ENCODE measurements at places on chromosomes 12 and 14.

DNA sequence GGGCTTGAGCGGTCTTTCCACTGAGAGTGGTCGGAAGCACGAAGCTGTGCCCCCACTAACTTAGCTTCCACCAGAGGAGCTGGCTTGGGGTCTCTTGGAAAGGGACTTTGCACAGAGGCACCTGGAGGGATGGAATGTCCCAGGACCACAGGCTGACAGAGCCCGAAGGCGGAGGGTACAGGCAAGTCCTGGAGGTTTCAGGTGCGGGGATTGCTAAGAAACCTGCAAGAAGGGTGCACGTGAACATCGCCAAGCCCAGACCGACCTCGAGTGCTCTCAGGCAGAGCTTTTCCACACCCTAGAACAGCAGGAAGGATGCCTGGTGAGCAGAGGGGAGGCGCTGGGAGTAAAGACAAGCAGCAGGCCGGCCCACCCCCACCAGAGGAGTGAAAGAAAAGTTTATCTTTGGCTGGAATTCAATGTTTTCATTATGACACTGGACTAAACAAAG is 61.6 kb downstream of the SERPINA3 start:
- DNase-seq, result no peak

DNA sequence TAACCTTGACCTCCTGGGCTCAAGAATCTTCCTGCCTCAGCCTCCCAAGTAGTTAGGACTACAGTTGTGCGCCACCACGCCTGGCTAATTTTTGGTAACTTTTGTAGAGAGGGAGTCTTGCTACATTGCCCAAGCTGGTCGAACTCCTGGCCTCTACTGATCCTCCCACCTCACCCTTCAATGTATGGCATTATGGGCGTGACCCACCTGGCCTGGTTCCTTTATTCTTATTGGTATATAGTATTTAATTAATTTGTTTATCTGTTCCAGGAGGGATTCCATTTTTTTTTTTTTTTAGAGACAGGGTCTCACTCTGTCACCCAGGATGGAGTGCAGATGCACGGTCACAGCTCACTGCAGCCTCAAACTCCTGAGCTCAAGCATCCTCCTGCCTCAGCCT is 40.9 kb upstream of the EAPP start:
- no peak for DNase-seq

- peak; percentile 73 for DNase-seq
Observed at GRCh38 chr12:124720004-124720680, 143.5 kb downstream of the SCARB1 start.

- DNase-seq, result no peak
Observed at GRCh38 chr14:88333036-88333435, 10.0 kb upstream of the KCNK10 start.

DNA sequence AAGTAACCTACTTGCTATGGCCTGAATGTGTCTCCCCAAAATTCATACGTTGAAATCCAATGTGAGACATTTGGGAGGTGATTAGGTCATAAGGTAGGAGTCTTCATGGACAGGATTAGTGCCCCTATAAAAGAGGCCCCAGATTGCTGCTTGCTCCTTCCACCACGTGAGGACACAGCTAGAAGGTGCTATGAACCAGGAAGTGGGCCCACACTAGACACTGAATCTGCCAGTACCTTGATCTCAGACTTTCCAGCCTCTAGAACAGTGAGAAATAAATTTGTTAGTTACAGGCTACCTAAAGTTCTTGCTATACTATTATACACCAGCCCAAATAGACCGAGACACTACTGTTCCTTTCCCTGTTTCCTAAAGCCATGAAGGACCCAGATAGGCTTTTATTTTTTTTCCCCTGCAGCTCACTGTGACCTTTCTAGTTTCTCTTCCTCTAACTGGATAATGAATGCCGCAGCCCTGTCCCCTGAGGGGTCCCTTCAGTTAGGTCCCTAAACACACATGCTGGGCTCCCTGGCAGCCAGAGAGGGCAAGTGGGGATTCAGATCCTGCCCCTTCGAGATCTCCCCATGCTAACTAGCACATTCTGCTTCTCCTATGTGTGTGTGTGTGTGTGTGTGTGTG is 19.3 kb downstream of the SLC25A3 start:
- no peak for DNase-seq

DNA sequence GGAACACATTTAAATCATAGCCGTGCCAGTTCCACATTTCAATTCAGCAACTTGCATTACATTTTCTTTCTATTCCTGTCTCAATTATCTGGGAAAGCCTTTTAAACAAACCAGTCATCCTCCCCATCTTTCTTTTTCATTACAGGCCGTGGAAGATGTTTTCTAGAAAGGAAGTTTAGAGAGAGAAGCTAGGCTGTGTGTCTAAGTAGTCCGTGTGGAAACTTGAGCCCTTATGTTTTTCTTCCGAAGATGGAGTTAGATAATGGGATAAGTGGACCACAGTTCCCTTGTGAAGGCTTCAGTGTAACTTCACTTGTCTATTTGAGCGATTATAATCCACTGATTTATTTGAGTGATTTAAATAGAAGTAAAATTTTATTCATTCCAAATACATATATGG is 12.4 kb upstream of the PPM1H start:
- no peak for DNase-seq

DNA sequence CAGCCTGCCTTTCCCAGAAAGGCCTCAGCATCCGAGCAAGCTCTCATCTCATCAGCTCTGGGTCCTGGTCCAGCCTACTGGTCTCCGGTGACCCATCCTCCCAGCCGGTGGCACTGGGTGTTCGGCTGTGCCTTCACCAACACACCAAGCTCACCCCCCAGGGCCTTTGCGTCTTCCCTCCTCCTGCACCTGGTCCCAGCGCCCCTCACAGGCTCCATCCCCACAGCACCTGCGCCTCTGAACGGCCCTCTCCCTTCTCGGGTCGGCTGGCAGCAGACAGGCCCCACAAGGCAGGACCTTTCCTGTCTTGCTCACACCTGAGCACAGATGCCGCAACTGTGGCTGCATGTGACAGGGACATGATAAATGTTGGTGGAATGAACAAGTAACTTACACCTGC is 13.1 kb downstream of the P2RX2 start:
- DNase-seq, result no peak

DNA sequence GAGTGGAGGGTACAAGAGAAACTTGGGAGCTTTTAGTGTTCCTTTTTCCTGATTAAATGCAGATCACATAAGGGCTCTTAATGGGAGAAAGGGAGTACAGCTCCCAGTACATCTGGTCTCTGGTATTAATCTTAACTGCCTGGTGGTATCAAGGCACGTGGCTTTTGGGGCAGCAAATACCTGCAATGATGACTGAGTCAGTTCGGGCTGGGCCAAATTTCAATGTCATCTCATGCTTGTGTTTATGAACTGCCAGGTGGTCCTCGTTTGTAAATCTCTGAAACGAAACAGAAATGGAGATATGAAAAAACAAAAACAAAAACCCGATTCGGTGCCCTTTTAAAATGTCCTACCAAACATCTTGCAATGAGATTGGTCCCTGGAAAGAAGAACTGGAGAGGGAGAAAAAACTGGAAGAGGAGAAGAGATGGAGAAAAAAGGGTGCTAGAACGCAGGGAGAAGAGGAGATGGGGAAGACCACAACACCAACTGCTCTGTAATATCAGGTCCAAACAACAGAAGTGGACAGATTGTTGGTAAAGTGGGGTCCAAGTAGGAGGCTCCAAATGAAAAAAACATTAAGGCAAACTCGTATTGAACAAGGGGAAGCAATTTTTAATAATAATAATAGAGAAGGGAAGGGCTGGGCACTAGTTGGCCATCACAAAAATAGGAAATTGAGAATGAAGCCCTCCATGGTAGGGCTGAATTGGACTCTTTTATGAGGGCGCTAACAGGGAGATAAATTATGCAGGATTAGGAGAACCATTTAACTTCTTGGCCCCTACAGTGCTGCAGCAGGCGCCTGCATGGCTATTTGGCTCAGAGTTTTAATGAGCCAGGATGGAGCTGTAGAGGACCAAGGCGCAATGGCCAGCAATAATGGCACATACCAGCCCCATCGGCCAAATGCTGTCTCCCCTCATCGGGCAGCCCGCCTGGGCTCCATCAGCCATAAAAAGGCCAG is 45.4 kb upstream of the NPFF start:
- no peak for DNase-seq

DNA sequence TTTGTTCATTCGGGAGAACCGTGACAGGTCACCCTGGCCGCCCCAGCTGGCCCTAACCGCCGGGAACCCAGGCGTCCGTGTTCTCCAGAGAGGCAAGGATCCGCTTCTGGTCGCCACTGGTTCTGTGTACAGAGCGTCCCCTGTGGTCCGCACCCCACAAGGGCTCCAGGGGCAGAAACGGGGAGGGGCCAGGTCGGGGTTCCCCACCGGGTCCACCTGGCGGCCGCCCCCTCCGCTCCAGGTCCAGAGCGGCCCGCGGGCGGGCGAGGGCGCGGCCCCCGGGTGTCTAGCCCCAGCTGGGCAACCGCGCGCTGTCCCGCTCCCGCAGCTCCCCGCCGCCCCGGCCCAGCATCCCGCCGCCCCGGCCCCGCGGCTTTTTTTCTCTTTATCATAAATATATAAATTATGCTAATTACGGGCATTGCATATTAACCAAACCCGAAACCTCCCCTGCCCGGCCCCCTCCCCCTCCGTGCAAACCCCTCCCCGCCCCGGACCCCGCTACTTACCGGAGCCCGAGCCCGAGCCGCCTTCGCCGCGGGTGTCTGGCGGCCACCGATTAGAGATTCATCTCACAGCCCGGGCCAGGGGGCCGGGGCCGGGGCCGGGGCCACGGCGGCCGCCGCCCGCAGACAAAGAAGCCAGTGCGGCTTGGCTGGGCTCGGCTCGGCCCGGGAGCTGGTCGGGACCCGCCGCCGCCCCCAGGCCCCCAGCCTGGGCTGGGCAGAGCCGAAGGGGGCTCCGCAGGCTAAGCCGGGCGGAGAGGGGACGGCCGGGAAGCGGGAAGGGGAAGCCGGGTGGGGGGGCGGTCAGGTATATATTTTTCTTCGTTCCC is 512 bp downstream of the POU6F1 start:
- DNase-seq, result peak; percentile 40

- DNase-seq, result no peak
Observed at GRCh38 chr12:132430838-132431774, 58.8 kb upstream of the FBRSL1 start.

GRCh38 chr14:59314953-59315599 is 126.6 kb downstream of the DAAM1 start:
- DNase-seq, result no peak

GRCh38 chr12:89029961-89030360 is 322.3 kb downstream of the DUSP6 start:
- no peak for DNase-seq

DNA sequence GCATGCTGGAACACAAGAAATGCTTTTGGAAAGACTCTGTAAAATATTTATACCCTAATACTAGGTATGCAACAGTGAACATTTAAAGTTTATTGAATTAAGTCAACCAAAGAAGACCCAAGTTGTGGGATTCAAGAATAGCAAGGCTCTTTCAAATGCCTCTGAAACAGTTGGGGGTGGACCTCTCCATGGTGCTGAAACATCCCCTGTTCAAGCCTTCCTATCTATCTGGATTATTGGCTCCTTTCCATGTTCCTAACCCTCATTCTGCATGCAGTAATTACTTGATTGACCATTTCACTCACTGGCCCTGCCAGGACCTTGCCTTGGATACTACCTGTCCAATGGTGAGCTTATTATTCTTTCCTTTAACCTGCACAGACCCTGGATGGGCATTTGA is 349.7 kb downstream of the NRXN3 start:
- DNase-seq, result no peak

GRCh38 chr12:85872497-85873091 is 1.5 kb upstream of the NTS start:
- DNase-seq, result peak; percentile 61

GRCh38 chr12:69339999-69340398 is 8.2 kb upstream of the LYZ start:
- no peak for DNase-seq

- no peak for DNase-seq
Observed at GRCh38 chr12:127381043-127381668, 885.8 kb upstream of the TMEM132C start.

GRCh38 chr12:40911676-40912075 is 219.4 kb downstream of the CNTN1 start:
- DNase-seq, result no peak

DNA sequence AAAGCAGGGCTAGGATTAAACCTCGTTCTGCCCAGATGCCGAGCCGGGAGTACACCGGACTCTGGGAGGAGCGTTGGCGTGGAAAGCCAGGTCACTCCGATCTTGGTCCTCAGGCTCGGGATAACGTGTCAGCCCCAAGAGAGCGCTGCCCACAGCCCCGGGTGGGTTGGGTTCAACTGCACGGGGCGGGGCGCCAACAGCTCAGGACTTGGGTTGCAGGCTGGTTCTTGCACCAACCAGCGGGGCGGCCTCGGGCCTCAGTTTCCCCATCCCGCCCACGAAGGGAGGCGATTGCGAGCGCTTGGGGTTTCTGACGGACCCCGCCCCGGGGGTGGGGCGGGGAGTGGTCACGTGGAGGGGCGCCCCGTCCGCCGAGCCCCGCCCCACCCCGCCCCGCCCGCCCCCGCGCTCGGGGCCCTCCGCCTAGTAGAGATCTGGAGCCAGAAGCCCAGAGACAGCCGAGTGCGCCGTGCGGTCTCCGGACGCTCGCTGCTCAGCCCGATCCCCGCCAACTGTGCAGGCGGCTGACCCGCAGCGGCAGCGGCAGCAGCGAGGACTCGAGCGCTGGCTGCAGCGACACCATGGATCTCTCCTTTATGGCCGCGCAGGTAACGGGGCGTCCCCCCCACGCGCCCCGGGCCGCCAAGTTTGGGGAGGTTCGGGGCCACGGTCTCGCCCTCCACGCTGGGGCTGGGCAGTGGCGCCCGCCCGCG is at the start of gene C14orf132:
Gene C14orf132 (plus strand): TSS at position 443 of the 713 bp plus-strand sequence. CDS start 139 bp downstream, at position 582.
- DNase-seq, result peak; percentile 46

GRCh38 chr14:52333823-52334657 is 19.9 kb downstream of the PTGER2 start:
- DNase-seq, result no peak

GRCh38 chr12:26125400-26126339 is 833 bp upstream of the BHLHE41 start:
- DNase-seq, result peak; percentile 79

GRCh38 chr14:82011460-82011859 is 477.8 kb upstream of the SEL1L start:
- no peak for DNase-seq

DNA sequence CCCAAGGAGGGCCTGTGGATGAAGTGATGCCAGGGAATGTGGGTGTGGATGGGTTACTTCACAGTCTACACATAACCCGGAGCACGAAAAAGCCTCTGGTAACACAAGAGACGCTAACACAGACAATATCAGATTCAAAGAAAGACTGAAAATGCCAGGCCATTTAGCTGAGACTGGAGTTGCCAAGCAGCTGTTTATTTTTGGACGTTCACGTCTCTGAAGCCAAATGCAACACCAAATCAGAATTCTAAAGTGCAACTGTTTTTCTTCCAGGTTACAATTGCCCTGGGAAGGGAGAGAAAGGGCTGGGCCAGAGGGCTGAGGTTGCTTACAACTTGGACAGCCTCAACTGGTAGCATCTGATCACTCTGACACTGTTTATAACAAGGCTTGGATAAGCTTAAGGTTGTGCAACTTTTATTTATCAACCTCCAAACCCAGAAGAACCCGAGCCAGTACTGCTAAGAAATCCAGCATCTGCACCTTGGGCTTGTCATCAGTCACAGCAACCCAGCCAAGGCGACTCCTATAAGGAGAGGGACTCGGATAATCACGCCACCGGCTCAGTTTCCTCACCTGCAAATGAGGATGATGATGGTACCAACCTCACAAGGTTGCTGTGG is 24.8 kb downstream of the NUAK1 start:
- DNase-seq, result no peak

Measured in NCI-H524 (cell line).